Left cardiac atrium (tissue), 4 donors: ENCODE measurements at places on chromosomes 2 and 18.

DNA sequence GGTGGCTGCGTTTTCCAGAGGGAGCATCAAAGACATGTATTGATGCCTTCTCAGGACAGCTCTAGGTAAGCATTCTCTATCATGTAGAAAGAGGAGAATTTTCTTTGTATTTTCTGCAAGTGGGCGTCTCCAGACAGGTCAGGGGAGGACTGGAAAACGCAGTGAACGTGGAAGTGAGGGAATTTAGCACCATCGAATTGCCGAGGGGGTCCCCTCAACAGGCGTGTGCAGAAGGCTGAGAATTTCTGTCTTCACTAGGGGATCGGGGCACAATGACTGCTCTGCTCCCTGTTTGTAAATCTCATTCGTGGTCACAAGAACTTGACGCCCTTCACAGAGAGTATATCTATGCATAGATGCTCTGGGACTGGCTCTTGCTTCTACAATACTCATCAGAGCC is 5.0 kb upstream of the NTSR2 start:
- DNase-seq: no peak

DNA sequence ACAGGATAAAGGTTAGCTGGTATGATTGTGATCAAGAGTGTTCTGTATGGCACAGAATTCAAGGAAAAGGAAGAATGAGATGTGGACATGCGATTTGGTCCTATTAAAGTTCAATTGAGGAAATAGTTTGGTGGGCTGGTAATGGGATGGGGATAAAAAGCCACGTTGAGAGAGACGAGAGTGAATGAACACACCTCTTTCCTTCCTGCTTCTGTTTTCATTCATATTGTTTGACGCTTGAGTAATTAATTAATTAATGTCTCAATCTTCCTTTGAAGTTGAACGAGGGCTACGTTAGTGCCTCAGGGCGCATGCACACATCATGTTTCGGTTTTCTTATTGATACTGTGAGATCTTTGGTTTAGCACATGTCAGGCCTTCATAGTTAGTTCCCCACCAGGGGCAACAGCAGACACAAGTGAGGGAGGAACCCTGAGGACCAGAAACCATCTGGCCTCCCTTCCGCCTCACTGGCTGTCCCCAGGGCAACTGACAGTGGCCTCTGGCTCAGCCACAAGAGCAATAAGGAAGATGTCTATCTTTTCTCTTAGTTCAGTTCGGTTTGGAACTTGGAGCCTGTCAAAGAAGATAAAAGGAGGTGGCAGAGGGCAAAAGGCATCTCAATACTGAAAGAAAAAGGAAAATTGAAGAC is 116.0 kb downstream of the LIPG start:
- no peak for DNase-seq

DNA sequence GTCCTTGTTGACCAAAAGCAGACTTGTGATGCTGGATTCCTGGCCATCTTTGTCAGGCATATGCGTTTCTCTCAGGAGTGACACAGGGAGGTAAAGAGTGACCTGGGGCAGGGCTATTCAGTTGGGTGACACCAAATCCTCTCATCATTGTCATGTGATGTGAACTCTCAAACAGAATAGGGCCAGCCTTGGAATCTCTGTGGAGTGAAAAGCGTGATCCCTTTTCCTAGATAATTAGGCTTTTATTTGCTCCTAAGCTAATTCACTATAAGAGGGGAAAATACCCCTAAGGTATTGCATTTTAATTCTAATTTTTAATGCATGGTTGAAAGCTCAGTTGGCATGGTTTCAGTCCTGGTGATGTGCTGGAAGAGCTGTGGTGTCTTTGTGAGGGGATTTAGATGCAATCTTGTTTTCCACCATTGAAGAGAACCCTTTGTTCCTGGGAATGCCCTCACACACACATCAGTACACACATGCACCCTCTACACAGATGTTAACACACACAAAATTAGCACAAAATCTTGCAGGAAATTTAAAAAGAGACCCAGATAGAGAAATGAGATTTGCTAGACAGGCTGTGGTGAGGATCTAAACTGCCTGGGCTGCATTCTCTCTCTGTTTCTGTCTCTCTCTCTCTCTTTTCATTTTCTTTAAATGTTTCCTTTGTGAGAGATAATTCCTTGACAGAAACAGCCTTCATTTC is 349.9 kb downstream of the TSN start:
- DNase-seq: no peak

GRCh38 chr2:6812857-6813530 is 52.7 kb downstream of the CMPK2 start:
- no peak for DNase-seq

DNA sequence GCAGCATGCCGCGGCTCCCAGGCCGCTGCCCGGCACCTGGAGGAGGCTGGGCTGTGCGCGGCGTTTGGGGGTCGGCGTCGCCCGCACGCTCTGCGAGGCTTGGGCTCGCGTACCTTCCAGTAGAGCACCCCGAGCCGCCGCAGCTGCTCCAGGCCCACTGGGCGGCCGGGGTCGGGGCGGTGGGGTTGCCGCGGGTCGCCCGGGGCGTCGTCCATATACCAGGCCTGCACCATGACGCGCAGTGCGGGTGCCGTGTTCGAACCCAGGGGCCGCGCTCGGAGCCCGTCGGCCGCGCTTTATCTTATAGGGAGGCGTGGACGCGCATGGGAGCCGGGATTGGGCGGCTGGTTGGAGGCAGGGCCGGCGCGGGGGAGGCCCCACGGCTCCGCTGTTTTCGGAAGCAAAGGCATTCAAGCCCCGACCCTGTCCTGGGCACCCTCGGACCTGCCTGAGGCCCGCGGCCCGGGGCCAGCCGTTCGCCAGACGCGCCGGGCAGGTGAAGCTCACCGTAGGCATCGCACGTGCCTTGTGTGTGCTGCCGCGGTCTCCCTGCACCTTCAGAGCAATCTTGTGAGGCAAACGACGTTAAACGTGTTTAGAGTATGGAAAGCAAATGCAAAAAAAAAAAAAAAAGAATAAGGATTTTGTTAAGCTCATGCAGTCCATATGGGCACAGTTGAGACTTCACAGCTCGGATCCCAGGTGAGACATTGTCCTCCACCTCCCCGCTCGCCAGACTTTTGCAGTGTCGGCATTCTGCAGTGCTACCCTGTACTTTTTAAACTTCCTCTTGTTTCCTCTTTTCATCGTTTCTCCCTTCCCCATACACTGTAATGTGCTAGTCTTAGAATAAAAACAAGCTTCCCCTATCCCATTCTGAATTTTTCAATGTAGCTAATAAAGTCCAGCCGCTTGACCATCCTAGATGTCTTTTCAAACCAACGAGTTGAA is at the start of gene ADI1:
Gene ADI1, minus strand, starts transcription at position 277 of the 951 bp plus-strand sequence. Its CDS starts 44 bp downstream, at position 233.
- peak; percentile 88 for DNase-seq

- peak; percentile 86 for DNase-seq
Observed at GRCh38 chr18:48541026-48541746, 2.4 kb downstream of the CTIF start.

GRCh38 chr18:60110836-60111235 is 211.0 kb downstream of the PMAIP1 start:
- no peak for DNase-seq

GRCh38 chr18:76323891-76324290 is 171.2 kb downstream of the ZNF516 start:
- no peak for DNase-seq

GRCh38 chr2:108805032-108805431 is 18.5 kb downstream of the CCDC138 start:
- no peak for DNase-seq

- DNase-seq: no peak
Observed at GRCh38 chr18:44579028-44579702, 101.5 kb upstream of the SETBP1 start.

DNA sequence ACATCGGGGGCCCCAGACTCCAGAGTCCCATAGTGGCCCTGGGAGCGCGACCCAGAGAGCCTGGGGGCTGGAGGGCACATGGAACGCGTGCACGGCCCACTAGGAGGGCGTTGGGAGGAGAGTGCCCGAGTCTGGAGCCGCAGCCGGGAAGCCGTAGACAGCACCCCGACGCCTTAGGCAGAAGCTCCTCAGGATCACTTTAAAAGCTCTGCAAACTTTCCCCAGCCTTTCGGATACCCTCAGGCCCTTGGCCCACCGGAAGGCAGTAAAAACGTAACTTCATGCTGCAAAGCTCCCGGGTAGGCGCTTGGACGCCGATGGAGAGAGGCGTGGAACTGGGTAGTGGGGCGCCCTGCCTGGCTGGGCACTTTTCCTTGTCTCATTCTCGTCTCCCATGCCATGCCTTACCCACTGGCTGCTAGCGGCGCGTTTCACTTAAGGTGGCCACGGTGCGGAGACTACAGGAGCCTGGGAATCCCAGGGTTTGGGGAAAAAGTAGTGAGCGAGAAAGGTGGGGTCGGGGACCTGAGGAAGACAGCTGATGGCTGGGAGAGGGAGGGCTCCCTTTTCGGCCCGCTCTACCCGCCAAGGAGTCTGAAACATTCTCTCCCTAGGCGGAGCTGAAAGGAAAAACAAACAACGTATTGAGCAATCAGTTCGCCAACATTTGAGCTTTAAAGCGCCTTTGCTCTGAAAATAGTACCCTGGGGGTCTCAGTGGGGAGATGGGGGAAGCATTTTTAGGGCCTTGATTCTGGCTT is 141.8 kb downstream of the MEIS1 start:
- DNase-seq: peak; percentile 21

DNA sequence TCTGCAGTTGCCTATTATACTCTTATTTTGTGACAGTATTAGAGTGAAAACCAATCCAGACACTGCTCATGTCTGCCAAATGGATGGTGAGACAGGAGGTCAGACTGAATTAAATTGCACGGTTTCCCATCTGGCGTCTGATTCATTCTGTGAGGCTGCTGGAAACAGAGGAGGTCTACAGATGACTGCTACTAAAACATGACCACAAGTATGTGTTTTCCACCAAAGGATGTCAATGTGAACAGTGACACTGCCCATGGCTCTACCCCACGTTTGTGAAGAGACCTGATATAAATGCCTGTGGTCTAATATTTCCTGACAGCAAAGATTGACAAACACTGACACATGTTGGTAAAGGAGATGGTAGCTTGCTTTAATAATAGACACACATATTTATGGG is 104.3 kb upstream of the ST6GAL2 start:
- DNase-seq: no peak

DNA sequence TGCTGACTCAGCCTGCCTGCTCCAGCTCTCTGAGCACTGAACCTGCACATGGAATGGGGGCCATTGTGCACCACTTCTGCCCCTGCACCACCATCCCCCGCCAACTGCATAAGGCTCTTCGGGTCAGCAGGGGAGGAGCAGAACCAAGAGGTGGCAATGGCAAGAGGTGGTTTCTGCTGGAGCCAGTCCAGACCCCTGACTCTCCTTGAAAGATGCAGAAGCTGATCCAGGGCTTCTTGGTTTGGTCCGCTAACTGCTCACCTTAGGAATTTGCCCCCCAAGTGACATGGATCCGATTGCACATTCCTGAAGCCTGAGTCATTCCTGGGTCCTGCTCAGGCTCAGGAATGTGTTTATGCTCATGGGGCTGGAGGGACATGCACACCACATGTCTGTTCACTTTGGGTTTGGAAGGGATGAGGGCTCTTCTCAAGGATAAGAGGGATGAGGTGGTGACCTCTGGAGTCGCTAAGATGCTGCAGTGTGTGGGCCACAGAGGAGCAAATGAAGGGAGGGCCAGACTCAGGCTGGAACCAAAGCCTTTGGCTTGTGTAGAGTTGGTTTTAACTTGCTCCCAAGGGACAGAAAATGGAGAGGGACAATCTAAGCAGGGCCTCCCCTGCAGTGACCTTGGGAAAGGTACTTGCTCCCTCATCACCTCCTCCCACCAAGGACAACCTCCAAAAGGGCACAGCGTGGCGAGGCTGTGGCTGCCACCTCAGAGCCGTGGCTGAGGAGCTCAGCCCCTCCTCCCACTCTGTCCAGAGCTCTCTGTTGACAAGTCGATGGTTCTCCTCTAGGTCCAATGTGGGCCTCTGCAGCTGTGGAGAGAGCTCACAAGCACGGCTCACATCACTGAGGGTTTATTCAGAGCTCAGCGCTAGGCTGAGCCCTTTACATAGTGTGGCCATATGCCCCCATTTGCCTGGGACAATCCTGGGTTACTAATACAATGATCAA is 66.2 kb downstream of the HS1BP3 start:
- peak; percentile 28 for DNase-seq

DNA sequence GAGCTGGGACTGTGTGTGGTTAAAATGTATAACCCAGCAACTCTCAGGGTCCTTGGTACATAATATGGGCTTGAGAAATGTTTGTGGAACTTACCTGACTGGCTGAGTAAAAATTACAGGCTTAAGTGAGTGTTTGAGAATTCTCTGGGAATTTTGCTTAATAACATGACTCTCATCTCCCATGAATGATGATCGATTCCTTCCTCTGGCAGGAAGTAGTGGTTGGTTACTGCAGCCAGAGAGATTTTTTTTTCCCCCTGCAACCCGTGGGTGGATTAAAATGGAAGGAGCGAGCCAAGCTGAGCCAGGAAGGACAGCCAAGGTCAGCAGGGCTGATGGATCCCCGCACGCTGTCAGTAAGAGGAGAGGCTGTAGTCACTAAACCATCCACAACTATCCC is 40.6 kb upstream of the RFX8 start:
- DNase-seq: peak; percentile 50

- no peak for DNase-seq
Observed at GRCh38 chr18:69870736-69871135, 76.9 kb downstream of the CD226 start.

- no peak for DNase-seq
Observed at GRCh38 chr2:177346192-177346591, 46.4 kb upstream of the AGPS start.

DNA sequence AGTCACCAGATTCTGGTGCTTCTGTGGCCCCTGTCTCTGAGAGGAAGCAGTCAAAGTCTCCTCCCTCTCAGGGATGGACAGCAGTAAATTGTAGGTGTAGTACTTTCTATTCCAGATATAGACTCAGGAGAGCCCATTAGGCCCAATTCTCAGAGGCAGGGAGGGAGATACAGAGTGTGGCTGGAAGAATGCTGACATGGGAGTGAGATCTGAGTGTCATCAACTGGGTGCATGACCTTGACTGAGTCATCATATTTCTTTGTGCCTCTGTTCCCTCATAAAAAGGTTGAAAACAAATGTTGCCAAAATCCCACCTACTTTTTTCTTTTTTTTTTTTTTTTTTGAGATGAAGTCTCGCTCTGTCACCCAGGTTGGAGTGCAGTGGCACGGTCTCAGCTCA is 506.1 kb downstream of the BCL11A start:
- no peak for DNase-seq

- no peak for DNase-seq
Observed at GRCh38 chr2:8535469-8535795, 146.4 kb upstream of the ID2 start.
